Suppressor macrophage treated with lipopolysaccharide for 1 hour (primary cell): ENCODE measurements at places on chromosomes 1 and 21.

GRCh38 chr1:85339656-85340399 is 63.4 kb upstream of the BCL10 start:
- DNase-seq = no peak

GRCh38 chr1:171740356-171740863 is 1.5 kb downstream of the VAMP4 start:
- no peak for DNase-seq

- DNase-seq = no peak
These were observed 30.7 kb downstream of the AKNAD1 start for GRCh38 chr1:108826081-108826635.

- DNase-seq = no peak
These were observed 22.4 kb downstream of the EDN2 start for GRCh38 chr1:41461790-41462679.

GRCh38 chr1:159881622-159882526 is 18.1 kb downstream of the CFAP45 start:
- DNase-seq = peak; percentile 81

DNA sequence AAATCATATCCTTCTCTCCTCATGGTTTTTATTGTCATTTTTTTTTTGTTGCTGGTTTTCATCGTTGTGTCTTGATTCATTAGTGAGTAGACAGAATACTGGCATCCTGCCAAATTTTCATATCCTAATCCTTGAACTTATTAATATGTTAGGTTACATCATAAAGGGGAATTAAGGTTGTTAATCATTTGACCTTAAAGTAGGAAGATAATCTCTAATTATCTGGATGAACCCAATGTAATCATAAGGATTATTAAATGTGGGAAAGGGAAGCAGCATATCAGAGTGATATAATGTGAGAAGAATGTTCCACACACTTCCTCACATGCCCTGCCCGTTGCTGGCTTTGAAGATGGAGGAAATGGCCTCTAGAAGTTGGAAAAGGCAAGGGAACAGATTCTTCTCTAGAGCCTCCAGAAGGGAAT is 299.7 kb downstream of the HMCN1 start:
- DNase-seq = no peak

- DNase-seq = no peak
These were observed 3.8 kb downstream of the COQ8A start for GRCh38 chr1:226943927-226944326.

- DNase-seq = no peak
These were observed at the start of gene MYBPH for GRCh38 chr1:203175237-203175826. TSS of gene MYBPH (minus strand) at chr1:203175826. CDS start at chr1:203175755, 71 bp downstream.

DNA sequence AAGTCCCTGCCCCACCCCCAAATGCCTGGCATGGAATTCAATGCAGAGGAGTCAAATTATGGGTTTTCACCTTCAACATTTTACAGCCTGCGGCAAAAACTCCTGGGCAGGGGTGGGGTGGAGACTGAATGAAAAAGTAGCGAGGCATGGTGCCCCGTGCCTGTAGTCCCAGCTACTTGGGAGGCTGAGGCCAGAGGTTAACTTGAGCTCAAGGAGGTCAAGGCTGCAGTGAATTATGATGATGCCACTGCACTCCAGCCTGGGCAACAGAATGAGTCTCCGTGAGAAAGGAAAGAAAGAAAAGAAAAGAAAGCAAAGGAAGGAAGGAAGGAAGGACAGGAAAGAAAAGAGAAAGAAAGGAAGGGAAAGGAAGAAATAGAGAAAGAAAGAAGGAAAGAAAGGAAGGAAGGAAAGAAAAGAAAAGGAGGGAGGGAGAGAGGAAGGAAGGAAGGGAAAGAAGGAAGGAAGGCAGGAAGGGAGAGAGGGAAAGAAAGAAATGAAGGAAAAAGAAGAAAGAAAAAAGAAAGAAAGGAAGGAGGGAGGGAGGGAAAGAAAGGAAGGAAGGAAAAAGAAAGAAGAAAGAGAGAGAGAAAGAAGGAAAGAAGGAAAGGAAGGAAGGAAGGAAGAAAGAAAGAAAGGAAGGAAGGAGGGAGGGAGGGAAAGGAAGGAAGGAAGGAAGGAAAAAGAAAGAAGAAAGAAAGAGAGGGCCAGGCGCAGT is 11.1 kb downstream of the LEMD1 start:
- DNase-seq = no peak

DNA sequence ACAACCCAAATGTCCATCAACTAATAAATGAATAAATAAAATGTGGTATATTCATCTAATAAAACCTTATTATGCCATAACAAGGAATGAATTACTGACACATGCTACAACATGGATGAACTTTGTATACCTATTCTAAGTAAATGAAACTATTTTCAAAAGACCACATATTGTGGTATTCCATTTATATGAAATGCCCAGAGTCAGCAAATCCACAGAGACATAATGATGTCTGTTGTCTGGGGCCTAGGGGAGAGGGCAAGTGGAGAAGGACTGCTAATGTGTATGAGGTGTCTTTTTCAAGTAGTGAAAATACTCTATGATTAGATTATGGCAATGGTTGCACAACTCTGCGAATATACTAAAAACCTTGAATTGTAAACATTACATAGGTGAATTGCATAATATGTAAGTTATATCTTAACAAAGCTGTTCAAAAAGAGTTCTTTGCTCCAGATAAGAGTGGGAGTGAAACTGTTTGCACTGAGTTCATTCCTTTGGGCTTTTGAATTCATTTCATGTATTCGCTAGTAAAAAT is 464.2 kb downstream of the NUF2 start:
- no peak for DNase-seq

DNA sequence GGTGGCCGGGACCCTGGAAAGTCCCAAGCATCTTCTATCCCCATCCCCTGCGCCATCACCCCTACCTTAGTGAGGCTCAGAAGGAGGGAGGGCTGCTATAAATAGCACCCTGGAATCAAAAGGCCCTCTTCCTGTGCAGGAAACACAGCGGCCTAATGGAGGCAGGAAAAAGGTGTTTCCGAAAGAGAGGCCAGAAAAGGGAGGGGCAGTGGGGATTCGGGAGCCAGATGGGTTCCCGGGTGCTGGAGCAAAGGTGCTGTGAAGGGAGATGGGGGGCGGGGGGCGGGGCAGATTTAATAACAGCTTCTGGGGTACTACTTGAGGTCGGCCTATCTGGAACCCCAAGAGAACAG is 16.6 kb downstream of the NAV1 start:
- no peak for DNase-seq

- no peak for DNase-seq
These were observed 6.7 kb downstream of the C1orf115 start for GRCh38 chr1:220696863-220697231.

DNA sequence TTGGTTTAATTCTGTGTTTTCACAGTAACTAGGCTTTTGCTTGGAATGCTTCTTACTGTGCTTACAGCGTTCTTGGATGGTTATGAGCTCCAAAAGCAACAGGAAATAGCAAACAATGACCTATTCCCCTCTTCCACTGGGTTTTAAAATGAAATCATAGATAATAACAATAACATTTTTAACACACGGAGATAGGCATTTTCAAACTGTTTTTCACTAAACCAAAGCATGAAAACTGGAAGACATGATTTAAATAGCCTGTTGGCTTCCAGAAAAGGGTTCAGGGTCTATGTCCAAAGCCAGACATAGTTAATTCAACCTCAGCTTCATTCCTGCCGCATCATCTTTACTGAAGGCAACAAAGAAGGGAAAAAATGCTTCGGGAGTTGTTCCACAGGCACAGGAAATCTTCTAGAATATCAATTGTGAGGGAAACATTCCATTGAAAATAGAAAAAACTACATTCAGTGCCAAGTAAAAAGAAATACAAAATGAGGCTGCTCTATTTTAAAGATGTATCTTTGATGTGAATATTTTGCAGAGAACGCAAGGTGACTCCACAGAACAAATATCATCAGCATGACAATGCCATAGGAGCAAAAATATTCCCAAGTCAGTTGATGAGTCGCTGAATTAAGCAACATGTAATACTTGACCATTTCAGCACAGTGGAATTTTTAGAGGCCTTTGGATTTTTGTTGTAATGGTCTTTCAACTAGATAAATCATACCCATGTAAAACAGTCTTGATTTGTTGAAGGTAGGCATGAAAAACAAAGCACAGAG is 80.7 kb downstream of the NID1 start:
- peak; percentile 89 for DNase-seq

DNA sequence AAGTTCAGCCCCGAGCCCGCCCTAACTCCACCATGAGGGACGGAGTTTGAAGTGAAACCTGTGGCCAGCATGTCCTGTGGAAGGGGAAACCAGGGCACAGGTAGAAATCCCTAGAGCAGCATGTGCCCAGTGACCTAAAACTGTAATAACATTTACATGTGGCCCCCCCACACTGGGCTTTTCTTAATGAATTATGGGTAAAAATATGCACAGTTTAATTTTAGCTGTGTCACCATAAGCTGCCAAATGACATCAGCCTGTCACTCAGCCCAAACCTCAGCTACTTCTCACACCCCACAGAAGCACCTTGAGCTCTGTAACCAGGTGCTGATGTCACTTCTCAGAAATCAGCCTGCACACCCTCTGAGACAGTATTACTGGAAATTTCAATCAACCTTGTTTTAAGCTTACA is 50.0 kb upstream of the SLC19A1 start:
- DNase-seq = peak; percentile 14

- no peak for DNase-seq
These were observed 239.2 kb downstream of the SMYD3 start for GRCh38 chr1:246267896-246268295.

DNA sequence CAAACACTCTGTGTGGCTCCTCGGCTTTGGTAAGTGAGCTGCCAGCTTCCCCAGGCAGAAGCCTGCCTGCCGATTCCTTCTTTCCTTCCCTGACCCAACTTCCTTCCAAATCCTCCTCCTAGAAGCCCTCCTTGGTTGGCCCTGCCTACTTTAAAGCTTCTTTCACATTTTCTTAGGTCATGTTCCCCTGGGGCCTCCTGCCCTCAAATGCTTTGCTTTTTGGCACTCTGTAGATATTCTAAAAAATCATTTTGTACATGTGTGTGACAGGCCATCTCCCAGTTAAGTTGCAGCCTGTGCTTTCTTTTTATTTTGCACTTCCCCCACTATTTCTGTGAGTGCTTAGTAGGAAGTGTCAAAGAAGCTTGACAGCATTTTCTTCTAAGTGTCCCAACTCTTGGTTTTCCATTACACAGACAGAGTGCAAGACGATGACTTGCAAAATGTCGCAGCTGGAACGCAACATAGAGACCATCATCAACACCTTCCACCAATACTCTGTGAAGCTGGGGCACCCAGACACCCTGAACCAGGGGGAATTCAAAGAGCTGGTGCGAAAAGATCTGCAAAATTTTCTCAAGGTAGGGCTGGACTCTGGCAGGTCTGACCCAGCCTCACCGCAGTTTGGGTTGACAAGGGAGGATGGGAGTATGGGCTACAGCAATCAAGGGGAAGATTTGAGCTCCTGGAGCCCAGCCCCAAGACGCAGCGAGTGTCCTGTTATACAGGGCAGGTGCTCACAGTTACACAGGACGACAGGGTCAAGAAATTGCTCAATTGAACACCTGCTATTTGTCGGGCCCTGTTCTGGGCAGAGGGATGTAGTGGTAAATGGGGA is at the start of gene S100A9:
S100A9 (plus strand) TSS at position 2 of the 838 bp plus-strand sequence; CDS start at position 432, 430 bp downstream.
- peak; percentile 72 for DNase-seq

DNA sequence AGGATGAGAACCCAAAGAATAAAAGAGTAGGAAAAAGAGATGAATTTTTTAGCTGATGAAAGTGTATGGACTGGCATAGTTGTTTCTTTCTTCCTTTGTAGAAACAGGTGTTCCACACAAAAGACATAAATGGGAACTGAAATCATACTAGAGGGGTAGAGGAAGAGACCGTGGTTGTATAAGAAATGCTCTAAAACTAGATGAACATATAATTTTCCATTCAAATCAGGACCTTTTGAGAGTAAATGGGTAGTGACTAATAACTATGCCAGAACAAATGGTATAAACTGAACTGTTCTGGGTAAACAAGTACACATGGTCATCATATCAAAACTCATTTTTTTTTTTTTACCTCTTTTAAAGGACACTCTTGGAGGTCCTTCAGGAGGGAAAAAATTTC is 344.2 kb downstream of the VAV3 start:
- no peak for DNase-seq

- DNase-seq = no peak
These were observed 5.1 kb upstream of the ARHGEF2 start for GRCh38 chr1:155983191-155984024.

- DNase-seq = no peak
These were observed 119.1 kb downstream of the PTPRU start for GRCh38 chr1:29355375-29355774.

GRCh38 chr1:53765657-53766056 is 26.7 kb upstream of the GLIS1 start:
- DNase-seq = peak; percentile 64

- peak; percentile 80 for DNase-seq
These were observed 12.7 kb upstream of the RAB4A start for GRCh38 chr1:229258031-229258756.

DNA sequence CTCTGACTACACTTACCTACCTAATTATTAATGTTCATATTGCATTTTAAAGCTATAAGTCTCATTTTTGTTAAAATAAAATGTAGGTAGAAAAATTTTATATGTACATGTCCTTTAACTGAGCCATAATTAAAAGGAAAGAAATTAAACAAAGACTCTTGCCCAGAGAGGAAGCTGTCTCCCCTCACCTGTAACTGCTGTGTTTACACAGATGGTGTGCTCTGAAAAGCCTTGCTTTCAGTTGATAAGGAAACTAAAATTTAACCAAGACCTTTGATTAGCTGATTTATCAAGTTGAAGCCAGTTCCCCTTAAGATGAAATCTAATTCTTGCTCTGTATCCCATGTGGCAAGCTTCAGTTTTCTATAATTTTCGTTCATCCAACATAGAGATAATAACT is 213.5 kb downstream of the LYPLAL1 start:
- DNase-seq = no peak

- no peak for DNase-seq
These were observed 55.0 kb downstream of the PLXNA2 start for GRCh38 chr1:208189183-208189582.

- no peak for DNase-seq
These were observed 33.6 kb downstream of the MAN1C1 start for GRCh38 chr1:25650289-25650576.

GRCh38 chr1:112887599-112888283 is 68.3 kb downstream of the SLC16A1 start:
- no peak for DNase-seq

- DNase-seq = no peak
These were observed 40.6 kb upstream of the LYST start for GRCh38 chr1:235907187-235907896.

DNA sequence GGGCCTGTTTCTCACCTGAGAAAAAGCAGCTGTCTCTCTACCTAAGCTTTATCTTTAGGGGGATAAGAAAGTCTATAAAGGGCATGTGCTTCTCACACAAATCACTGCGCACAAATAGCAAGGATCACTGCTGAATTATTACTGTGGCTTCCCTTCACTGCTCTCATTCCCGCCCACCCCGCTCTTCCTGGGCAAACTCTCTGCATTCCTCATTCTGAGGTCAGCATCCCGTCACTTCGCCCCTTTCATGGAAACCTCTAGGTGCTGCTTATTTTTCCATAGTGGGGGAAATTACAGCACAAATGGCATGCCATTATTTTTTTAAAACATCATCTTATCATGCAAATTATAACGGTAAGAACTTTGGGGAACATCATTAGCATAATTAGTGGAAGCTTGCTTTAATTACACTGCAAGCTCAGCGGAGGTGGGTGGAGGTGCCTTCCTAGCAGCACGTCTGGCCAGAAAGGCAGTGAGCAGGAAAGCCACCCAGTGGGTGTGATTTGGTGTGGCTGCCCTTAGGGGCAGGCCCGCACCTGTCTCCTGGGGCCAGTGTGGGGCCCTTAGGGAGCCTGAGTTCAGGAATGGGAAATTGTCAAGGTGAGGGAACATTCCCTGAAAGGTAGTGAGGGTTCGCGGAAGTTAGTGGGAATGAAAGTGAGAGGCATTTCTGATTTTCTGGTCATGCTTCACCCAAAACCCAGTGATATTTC is 105.9 kb downstream of the LAMC2 start:
- DNase-seq = no peak
